ENCODE measurements at places on chromosomes 16 and 17.

DNA sequence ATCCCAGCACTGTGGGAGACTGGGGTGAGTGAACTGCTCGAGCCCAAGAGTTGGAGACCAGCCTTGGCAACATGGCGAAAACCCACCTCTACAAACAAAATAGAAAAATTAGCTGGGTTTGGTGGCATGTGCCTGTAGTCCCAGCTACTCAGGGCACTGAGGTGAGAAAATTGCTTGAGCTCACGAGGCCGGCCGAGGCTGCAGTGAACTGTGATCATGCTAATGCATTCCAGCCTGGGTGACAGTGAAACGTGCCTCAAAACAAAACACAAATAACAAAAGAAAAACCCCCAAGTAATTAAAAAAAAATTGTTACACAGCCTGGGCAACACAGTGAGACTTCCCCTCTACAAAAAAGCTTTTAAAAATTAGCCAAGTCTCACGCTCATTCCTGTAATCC is 5.0 kb downstream of the CCDC47 start:
- no peak for DNase-seq

DNA sequence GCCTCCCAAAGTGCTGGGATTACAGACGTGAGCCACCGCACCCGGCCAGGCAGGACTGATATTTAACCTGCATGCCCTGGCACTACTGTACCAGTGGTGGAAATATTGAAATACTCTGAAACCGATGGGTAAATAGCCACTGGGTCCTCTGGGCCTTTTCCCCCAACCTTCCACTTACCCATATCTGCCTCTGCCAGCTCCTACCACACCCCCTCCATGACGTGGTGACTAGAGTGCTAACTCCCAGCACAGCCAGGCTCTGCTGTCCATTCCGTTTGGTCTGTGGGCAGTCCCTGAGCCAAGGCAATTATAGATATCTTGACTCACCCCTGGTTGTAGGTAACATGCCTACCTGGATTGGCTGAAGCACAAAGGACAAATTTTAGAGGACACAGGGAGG is 187.8 kb downstream of the PRKCB start:
- DNase-seq: no peak

- no peak for DNase-seq
Measured at GRCh38 chr17:58516644-58517377, 2.4 kb upstream of the MTMR4 start.

DNA sequence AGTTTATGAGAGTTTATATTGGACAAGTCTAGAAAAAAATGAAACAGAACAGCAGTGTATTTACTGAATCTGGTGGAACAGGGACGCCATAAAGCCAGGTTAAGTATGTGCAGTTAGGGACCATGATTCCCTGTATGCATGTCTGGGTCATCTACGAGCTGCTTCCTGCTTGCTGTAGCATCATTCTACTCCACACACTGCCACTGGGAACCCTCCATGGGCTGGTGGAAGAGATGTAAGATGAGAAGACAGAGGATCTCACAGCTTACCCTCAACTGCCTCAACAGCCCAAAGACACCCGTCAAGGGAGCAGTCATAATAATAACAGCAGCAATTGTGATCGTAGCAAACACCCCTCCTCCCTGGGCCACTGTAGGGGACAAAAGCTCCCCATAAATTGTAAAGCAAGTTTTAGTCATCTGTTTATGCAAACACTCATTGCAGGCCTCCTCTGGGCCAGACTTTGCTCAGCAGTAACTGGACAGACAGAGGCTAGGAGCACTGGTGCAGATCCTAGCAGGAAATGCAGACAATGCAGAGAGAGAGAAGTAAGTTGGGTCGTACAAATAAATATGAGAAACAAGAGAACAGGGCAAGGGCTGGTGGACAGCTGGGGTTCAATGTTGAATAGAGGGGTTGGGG is 188.0 kb downstream of the SOX9 start:
- no peak for DNase-seq

DNA sequence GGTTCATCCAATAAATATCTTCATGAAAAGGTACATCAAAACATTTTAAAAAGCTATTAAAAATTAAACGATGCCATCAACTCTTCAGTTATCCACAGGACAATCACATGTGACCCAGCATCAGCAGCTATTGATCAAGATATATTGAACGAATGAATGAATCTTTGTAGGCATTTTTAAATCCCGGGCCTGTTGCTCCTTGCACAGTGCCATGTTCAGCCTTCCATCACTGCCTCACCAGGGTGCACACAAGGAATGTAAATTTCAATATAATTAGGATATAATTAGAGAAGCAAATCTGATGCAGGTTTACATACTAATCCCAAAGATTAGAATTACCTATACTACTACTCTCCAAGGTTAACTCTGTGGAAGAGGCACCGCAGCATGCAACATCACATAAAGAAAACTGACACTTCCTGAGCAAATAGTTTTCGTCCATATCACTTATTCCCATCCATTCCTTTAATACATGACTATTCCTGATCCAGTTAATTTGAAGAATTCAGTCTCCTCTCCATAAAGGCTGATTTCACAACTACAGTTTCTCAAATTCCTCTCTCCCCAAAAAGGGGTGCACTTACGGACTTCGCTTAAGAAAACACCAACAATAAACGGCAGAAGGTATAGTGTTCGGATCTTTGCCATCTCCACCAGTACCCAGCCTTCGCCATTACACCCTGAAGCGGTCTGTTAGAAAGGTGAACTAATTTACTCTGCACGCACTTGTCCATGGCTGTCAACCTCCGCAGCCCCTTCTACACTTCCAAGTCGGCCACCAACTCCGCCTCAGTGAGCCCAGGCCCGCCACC is 938 bp downstream of the NCOR1 start:
- DNase-seq: no peak

GRCh38 chr17:55286681-55287589 is 22.2 kb downstream of the HLF start:
- DNase-seq: peak; percentile 71

Data from mucosa of descending colon (tissue), 3 donors.